ENCODE measurements at places on chromosomes 16 and 17.

- no peak for DNase-seq
Observed at GRCh38 chr17:79491006-79491405, 119.8 kb downstream of the RBFOX3 start.

DNA sequence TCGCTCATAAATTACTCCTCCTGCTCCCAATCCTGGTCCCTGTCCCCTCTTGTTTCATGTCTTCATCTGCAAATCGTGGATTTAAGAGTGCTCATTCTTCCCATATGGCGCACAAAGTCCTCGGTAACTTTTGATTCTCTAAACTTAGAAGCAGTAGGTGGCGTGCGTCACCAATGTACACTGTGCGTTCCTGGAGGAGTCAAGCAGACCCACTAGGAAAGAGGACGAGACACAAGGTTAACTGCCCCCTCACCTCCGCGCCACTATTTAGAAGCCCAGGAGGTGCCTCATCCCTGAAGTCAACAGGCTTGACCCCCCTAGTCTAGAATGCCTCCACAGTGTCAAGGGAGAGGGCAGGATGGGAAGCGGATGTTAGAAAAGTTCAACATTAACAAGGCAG, 2.9 kb downstream of the SLC13A5 start:
- DNase-seq: no peak

- no peak for DNase-seq
Observed at GRCh38 chr17:80270836-80271235, 10.2 kb downstream of the RNF213 start.

DNA sequence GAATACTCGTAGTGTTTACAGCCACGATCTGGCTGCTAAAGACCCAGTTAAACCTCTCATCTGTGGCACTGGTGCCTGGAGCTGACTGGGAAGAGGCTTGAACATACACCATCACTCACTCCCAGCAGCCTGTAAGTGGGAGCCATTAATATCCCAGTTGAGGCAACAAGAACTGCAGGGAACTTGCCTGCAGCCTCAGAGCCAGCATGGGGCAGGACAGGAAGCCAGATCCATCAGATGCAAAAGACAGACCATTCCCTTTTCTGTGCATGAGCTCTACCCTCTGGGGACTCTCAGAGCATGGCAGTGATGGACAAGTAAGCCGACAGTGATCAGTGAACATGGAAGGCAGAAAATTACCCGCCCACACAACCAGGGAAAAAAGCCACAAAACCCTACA, 91.8 kb downstream of the TMEM132E start:
- DNase-seq: no peak
